ENCODE measurements at places on chromosomes 5 and 9.
A peak's percentile ranks its signal among the peaks of the same experiment; 100 is the strongest.

GRCh38 chr5:92064993-92065392 lies 681.9 kb upstream of the ARRDC3 start:
- DNase-seq, result no peak

DNA sequence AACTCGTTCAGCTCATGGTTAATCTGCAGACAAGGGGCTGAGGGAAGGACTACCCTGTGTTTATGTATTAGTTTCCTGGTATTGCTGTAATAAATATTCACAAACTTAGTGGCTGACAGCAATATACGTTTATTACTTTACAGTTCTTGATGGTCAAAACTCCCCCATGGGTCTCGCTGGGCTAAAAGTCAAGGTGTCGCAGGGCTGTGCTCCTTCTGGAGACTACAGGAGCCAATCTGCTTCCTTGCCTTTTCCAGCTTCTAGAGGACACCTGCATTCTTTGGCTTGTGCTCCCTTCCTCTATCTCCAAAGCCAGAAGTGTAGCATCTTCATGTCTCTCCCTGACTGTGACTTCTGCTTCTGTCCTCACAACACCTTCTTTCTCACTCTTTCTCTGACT lies 653.8 kb upstream of the RIOK2 start:
- no peak for DNase-seq

- DNase-seq, result no peak
Observed at GRCh38 chr5:149728303-149728702, 1.8 kb upstream of the PPARGC1B start.

- no peak for DNase-seq
Observed at GRCh38 chr5:145979270-145980223, 43.2 kb downstream of the SH3RF2 start.

DNA sequence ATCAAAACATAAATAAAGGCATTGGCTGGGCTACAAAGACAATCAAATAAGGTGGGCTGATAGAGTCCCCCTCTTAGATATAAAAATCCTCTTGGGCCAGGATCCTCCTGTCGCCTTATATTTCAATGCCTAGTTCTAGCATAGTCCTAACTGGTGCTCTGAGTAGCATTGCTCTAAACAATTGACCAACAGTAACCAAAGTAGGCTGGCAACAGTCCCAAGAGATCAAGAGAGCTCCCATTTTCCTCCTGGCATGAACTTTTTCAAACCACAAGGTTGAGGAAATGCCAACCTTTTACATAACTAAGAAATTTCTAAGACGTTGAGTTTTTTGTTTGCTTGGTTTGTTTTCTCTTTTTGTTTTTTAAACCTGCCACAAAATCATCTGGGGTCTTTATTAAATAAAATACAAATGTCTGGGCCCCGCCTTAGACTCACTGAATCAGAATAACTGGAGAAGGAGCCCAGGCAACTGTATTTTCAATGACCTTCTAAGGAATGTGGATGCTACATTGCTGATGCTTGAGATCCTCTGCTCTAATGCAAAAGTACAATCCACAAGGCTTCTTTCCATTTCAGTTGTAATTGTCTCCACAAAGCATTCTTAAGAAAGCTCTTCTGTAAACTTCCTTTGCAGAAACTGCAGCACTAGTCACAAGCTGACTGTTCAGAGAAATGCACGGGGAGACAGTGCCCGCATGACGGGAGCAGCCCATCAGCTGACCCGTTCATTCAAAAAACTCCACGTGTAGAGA lies 2.9 kb downstream of the SLC45A2 start:
- no peak for DNase-seq

- no peak for DNase-seq
Observed at GRCh38 chr9:125758986-125759763, 12.0 kb downstream of the PBX3 start.

DNA sequence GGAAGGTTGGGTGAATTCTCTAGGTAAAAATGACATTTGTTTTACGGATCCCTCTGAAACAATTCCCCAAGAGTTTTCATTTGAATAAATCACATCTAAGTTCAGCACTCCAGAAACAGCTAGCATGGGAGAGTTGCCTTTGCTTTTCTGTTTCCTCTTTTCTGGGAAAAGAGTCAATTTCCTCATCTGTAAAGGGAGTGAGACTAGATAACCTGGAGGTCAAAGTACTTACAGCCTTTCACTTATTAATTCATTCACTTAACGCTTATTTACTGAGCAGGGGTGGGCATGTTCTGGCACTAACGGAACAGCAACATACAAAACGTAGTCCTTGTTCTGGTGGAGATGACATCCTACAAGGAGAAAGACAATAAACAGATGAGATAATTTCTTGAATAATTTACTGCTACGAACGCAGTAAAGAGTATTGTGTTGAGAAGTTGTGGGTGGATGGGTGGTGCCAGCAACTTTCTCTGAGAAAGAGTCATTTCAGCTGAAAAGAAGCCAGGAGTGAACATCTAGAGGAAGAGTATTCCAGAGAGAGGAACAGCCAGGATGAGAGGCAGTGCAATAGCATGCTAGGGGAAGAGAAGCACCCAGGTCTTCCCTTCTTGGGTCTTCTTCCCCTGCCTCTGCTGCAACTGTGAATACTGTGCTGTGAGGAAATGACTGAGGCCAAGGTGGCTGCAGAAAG lies 335.6 kb downstream of the ZSWIM6 start:
- DNase-seq, result no peak

DNA sequence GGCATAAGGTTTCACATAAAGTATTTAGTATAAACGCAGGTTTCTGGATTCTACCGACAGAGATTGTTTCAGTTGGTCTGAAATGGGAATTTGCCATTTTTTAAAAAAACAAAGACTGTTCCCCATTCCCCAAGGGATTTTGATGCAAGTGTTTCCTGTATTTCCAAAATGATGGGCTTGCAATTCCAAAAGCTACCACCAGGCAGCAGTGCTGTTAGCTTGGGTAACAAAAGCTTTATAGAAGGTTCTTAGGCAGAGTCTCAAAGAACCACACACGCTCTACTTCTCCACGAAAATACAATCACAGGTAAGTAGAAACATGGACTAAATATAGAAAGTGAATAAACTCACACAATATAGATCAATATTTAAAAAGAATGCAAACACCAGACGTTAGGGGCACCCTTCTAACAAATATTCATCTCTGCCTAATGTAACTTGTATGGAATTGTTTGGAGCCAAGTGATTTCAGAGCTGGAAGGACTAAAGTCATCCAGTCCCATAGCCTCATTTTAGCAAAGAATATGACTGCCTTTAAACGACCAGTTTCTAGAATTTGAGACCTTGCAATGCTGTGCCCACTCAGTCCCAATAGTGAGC lies 154.3 kb downstream of the SPOCK1 start:
- DNase-seq, result peak; percentile 71

DNA sequence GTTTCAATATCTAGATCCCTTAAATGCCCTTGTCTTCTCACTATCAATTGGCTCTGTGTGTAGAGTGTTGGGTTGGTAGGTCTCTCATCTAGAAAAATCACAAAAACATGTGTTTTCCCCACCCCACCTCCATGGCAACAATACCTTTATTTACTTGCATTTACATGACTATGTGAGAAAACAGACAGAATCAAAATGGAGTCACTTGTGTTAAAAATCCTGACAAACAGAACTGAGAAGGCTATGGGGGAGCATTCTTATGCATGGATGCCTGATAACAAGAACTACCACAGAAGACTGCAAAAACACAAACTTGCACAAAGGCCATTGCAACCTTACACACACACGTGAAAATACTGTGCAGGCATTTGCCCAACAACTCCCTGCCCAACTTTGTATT lies 1352.9 kb upstream of the CDH9 start:
- no peak for DNase-seq

DNA sequence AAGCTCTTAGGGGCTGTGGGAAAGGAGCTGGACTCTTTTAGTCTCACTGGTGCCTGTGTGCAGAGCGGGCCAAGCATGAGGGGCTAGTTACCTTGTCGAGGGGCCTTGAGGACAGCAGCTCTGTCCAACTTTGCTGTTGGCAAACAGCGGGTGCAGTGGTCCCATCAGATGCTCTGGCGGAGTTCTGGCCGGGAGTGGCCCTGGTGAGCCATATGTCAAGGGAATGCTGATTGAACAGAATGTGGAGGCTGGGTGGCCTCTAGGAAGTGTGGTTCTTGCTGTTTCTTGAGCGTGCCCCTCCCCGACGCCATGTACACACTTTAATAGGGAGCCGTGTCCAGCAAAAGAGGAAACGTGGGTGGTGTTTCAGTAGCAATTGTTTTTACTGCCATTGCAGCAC lies 3.6 kb upstream of the ADAMTS2 start:
- no peak for DNase-seq

DNA sequence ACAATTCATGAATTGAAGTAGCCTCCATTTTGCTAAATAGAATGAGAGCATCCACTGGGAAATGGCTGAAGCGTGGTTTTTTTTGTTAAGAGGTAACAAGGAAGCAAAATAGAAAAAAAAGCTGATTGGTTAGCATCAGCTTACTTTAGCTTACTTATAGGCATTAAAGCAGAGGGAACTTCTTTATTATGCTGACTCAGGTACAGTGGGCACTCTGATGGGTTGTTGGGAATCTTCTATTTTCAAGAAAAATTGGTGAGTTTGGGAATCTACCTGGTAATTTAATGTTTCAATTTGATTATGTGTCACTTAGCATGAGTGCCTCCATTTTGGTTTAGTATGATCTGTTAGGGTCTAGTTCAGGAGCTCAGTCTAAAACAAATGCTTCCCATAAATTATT lies 289.6 kb downstream of the ANXA1 start:
- no peak for DNase-seq

DNA sequence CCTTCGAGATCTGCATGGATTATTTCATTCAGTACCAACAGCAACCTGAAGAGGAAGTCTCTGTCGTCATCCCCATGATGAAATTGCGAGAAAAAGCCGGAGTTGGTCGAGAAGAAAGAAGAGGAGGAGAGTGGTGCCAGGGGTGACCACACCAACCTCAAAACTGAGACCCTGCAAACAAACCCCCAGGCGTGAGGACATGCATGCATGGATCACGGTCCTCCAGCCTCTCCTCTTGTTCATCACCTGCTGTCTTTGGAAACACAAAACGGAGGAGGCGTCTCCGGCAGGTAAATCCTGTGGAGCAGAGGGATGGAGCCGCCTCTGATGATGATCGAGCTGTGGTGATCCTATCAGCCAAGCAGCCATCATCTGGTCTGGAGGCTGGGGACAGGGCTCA lies 114.4 kb upstream of the IRX2 start:
- DNase-seq, result no peak

GRCh38 chr5:144205141-144205551 lies 34.5 kb downstream of the KCTD16 start:
- peak; percentile 10 for DNase-seq

DNA sequence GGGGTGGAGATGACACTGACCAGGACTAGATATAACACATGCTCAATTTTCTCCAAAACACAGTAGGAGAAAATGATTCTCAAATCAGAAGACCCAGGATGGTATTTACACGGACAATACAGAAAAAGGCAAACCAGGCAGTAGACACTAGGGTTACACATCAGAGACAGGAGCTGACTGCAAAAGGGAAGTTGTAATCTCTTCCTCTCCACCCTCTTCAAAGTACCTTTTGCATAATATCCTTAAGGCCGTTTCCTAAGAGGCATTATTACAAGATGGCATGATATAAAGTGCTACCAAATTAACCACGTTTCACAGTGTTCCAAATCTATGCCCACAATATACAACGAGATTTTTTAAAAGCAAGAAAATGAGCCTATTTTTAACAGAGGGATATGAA lies 39.2 kb downstream of the YIPF5 start:
- DNase-seq, result no peak

DNA sequence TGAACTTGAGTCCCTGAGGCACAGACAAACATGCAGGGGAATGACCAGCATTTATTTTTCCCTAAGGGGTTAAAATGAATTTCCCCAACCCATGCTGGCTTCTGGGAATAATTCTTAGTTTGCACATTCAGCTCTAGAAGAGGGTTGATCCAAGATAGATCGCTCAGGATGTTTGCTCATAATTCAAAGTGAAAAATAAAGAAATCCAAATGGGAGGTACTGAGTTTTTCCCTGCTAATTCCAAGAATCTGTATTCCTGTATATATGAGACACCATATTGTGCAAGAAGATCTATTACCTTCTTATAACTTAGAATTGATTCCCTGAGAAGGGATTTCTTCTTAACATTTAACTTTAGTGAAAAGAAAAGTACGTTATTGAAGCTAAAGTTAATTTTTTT lies 96.2 kb downstream of the VCAN start:
- no peak for DNase-seq

- no peak for DNase-seq
Observed at GRCh38 chr9:98831696-98832095, 24.2 kb downstream of the GALNT12 start.

- DNase-seq, result no peak
Observed at GRCh38 chr9:72909428-72909827, 43.4 kb downstream of the ALDH1A1 start.

DNA sequence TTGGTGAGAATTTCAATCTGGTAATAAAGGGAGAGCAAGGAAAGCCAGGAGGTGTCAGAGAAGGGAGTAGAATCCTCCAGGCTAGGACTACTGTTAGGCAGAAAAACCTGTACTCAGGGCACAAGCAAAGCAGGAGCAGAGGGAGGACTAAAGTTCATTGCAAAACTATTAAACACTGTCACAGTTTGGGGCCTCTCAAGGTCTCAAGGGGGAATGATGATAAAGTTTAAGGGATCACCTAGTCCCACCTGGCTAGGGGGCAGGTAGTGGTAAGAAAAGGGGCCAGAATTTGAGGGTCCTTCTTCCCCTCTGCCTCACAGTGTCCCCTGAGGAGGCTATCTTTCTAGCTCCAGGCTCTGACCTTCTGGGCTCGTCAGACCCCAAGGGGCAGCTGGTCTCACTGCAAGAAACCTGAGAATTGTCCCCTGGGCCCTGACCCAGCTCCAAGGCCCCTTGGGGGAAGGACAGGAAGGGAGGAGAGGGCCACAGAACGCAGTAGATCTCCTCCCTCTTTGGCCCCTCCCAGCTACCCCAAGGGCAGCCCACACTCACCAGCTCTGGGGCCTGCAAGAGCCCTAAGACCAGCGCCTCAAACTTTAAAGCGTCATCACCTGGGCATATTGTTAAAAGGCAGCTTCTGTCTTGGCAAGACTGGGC lies 974 bp downstream of the CCDC69 start:
- DNase-seq, result no peak

DNA sequence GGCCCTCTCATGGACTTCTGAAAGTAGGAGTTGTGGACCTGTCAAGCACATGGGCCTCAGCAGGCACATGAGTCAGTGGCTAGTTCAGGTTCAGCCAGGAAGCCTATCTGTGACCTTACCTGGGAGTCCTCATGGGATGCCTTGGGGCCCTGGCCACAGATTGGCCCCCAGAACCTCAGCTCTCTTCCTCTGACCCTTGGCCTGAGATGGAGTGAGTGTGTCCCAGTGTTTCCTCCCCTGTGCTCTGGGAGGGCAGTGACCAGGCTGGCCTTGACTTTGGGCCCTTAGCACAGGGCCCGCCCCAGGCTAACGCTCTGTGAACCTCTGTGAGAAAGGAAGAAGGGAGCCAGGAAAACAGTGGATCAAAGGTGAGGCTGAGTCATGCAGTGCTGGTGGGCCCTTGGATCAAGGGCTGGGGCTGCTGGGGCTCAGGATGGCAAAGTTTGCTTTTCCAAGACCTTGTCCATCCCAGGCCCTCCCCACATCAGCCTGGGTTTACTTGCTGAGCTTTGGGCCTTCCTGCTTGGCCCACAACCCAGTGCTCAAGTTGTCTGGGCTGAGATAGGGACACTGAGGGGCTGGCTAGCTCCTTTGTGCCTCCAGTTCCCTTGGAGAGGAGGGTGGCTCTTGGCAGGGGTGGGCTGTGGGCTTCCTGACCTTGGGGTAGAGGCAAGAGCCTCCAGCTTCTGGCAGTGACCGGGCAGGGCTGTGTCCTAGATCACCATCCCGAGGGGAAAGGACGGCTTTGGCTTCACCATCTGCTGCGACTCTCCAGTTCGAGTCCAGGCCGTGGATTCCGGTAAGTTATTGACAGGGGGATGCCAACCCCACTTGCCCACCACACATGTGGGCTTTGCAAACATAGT lies 41.4 kb downstream of the RGS3 start:
- no peak for DNase-seq
